ENCODE measurements at places on chromosomes 12 and 14.

DNA sequence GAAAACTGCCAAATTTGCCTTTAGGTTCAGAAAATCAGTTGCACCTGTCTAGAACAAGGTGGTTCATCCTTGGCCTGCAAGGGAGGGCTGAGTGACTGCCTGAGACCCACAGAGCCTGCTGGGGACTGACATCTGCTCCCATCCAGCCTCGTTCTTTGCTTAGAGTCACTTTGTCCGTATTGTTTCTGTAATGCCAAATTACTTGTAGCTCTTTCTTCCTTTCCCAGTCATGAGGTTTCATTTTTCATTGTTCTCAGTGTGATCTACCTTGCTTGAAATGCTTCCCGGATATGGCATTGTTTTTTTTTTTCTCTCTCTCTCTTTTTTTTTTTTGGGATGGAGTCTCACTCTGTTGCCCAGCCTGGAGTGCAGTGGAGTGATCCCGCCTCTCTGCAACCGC, 21.3 kb downstream of the TSPAN9 start:
- no peak for ATAC-seq

GRCh38 chr12:26831951-26832821, 808 bp downstream of the ITPR2 start:
- peak; percentile 38 for ATAC-seq

DNA sequence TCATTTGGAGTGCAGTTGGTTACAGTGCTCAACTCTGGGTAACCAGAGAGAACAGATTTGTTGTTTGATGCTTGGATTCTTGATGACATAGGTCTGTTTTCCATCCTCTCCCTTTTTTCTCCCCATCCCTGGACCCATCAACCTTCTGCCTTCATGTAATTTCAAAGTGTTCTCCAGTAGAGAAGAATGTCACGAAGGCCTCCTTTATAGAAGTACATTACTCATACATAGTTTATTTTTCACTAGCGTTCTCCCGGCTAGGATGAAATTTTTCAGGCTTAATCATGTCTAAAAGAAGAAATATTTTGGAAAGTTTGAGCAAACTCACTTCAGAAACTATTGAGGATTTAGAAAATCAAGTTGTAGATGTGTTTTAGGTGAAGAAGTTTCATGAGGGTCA, 20.9 kb upstream of the APPL2 start:
- peak; percentile 46 for ATAC-seq

DNA sequence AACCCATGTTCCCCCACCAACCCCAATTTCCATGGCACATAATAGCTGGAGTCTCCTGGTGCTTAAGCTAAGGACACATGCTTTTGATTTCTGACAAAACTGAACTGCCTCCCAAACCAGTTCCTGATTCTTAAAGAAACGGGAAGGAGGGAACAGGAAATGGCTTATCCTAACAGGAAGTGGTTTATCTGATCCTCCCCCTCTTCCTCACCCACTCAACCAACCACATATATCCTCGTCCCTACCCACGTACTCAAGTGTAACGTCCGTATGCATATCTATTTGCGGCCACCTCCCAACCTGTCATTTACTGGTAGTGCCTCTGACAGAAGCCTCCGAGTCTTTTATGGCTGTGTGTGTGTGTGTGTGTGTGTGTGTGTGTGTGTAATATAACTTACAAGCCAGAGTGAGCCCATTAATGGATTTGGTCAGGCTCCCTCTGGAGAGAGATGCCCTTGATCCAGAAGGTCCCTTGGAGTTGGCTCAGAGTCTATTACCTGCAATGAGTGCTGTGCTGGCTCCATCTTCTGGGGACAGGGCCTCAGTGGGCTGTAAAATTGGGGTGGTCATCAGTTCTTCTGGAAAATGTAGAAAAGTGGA, 7.7 kb downstream of the DAZAP2 start:
- ATAC-seq, result peak; percentile 45

GRCh38 chr12:21607701-21608100, 3.1 kb upstream of the GYS2 start:
- ATAC-seq, result no peak

DNA sequence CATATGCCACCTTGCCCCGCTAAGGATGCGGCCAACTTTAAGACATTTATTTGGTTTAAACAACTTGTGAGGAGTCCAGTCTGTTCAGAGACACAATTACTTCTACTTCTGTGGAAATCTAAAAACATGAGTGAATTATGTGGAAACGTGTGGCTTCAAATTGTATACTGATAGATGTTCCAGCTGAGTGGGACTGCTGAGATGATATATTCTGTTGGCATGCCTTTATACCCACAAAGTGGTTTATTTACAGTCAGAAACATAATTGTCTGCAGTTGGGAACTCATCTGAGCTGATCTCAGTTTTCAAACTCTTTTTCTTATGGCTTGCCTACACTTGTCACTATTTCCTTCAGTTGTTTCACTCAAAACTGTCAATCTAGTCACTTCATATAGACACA, 67.8 kb downstream of the FLRT2 start:
- ATAC-seq, result no peak
